ENCODE measurements at places on chromosomes 7 and 10. TPM values are rescaled to one million over a fixed set of nuclear protein-coding genes. Genes with fewer than 3 reads are reported as not detected.

Gene IL15RA
- polyA plus RNA-seq, result 1.7 TPM

Gene CACNB2
- polyA plus RNA-seq, result 3.1 TPM

Gene AKR1E2
- polyA plus RNA-seq, result 8.5 TPM

Gene DPYSL4
- polyA plus RNA-seq, result 13.6 TPM

- DNase-seq, result no peak
Measured at GRCh38 chr10:75922435-75922834, 491.0 kb downstream of the LRMDA start.

DNA sequence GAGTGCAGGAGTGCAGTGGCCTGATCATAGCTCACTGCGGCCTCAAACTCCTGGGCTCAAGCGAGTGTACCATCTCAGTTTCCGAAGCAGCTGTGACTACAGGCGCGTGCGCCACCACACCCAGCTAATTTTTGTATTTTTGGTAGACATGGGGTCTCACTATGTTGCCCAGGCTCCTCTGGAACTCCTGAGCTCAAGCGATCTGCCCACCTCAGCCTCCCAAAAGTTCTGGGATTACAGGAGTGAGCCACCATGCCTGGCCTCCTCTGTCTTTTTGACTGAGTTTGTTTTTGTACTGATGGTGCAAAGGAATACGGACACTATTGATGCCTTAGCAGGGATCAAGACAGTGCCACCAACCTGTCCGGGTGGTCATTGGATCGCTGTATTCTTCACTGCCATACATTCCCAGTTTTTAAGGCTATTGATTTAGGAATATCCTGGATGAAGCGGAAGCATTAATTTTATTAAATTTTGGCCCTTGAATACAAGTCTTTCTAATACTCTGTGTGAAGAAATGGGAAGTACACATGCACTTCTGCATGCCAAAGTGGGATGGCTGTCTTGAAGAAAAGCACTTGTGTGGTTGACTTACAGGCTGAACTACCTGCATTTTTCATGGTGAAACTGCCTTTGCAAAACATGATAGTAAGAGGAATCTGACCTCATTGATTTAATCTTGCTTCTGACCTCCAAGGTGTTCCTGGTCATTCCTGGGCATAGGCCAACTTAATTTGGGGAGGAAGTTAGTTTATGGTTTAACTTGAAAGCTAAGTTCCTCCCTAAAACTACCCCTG is 2.1 kb upstream of the CUL2 start:
- no peak for DNase-seq

GRCh38 chr7:111029574-111030251 is 61.2 kb upstream of the LRRN3 start:
- DNase-seq, result no peak

DNA sequence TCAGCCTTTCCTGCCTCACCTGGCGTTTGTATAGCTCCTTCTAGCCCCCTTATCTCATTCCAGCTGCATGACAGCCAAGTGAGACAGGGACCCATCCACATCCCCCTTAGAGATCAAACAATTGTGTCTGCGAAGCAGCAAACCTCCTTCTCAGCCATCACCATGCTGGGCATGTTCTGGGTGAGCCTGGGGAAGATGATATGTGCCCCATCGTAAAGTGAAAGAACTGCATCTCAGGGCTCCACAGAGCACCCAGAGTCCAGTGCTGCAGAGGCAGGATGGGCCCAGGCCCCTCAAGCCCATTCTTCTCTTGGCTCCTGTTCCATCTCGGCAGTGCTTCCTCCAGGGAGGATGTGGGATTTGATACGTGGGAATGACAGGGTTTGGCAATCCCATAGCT is 43.2 kb downstream of the FIGNL1 start:
- no peak for DNase-seq

- DNase-seq, result no peak
Measured at GRCh38 chr10:91076991-91077548, 143.4 kb upstream of the PCGF5 start.

GRCh38 chr7:17437586-17437985 is 139.1 kb downstream of the AHR start:
- no peak for DNase-seq

Measured in renal cortex interstitium (tissue), 15 donors.